Stimulated activated CD8-positive, alpha-beta memory T cell treated with anti-CD3 and anti-CD28 coated beads, Interleukin-7, amount 100 ng/mL, for 4 hours (primary cell): ENCODE measurements at places on chromosomes 5 and 9.

GRCh38 chr9:37788332-37788731, 3.5 kb upstream of the EXOSC3 start:
- no peak for DNase-seq

DNA sequence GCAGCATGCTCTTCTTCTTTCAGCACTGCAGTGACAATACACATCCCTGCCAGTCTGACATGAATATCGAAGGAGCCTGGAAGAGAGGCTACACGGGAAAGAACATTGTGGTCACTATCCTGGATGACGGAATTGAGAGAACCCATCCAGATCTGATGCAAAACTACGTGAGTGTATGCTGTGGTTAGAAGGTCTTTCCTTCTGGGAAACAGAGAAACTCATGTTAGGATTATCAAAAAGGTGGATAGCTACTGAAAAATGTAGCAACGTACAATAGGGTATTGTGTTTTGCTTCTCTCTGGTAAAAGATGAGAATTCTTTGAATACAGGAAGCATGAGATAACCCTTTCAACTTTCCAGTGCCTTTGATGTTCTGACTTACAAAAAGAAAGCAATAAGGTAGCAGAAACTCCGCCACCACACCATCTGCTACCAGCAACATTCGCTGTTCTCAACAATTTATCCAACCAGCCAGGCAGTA, 133.3 kb downstream of the PCSK5 start:
- DNase-seq, result no peak

- DNase-seq, result no peak
Measured at GRCh38 chr9:76905791-76906646, at the start of gene PRUNE2. Gene PRUNE2, minus strand, starts transcription at chr9:76906114. Its CDS starts 151 bp downstream, at chr9:76905963.

- DNase-seq, result no peak
Measured at GRCh38 chr5:179776411-179776938, 17.3 kb upstream of the LTC4S start.

GRCh38 chr5:172104801-172105701, 83.0 kb downstream of the STK10 start:
- DNase-seq, result no peak

DNA sequence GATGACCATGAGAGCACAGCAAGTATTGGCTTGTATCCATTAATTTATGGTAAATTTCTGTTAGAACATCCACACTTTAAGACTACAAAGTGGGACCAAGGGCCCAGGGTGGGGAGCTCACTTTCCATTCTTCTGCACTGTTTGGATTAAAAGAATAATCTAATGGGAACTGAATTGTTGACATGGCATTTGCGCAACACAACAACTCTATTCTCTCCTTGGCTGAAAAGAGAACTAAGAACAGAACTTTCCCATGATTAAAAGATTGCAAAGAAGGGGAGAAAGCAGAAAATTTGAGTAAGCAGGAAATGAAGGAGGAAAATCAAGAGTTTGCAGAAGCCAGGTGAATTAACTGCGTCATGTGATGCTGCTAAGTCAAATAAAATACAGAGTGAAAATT, 143.4 kb downstream of the HINT1 start:
- no peak for DNase-seq

DNA sequence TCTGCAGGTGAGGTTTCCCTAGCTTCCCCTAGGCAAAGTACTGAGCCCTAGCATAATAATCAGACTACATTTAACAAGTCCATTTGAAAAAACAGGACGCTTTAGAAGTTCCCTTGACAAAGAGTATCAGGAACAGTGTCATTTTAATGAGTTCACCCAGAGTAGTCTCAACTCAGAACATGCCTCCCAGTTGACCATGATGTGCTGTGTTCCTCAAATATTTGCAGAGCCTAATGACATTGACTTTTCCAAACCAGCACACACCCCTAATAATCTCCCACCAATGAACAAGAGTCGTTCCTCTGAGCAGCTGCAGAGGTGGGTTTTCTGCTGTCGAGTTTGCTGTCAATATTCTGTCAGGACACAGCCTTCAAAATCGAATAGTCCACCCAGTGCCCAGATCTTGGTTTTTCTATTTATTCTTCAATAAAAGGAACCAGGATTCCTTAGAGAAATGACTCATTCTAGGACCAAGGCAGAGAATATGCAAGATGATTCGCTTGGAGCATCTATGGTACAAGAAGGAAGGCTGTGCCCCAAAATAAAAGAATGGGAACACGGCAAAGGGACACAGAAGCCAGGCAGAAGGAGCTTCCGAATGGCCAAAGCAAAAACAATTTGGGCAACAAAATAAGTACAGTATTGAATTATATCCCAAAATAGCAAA, 57.6 kb downstream of the OTULIN start:
- no peak for DNase-seq

DNA sequence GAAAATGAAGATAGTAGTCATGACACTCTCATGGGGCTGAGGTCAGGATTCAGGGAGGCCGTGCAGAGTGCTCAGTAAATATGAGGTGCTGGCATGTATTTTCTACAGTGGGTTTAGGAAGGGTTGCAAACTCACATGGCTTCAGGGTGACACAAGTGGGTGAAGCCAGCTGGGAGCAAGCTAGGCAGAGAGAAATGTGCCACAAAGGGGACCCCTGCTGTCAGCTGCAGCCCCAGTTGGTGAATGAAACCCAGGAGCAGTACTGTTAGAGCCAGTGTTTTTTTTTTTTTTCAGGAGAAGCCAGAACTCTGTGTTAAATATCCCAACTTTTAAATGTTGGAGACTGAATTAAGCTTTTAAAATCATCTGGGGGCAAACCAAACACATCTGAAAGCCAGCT, 75.3 kb downstream of the INSYN2B start:
- no peak for DNase-seq

DNA sequence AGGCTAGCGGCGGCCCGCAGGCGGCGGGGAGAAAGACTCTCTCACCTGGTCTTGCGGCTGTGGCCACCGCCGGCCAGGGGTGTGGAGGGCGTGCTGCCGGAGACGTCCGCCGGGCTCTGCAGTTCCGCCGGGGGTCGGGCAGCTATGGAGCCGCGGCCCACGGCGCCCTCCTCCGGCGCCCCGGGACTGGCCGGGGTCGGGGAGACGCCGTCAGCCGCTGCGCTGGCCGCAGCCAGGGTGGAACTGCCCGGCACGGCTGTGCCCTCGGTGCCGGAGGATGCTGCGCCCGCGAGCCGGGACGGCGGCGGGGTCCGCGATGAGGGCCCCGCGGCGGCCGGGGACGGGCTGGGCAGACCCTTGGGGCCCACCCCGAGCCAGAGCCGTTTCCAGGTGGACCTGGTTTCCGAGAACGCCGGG, 253 bp downstream of the SLC12A2 start:
- no peak for DNase-seq

DNA sequence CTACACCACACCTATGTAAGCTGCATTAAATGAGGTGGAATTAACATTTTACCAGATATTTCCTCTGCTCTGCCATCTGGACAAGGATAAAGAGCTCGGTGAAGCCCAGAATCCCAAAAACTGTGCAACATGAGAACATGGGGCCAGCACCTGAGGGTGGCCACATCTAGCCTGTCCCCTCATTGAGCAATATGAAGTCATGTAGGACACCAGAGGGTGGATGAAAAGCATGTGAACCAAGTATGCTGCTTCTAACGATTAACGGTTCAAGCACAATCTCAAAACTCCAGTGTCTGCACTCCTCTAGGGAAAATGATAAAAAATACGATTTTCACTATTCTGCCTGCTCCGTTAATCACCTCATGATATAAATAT, 545.8 kb downstream of the EBF1 start:
- no peak for DNase-seq

DNA sequence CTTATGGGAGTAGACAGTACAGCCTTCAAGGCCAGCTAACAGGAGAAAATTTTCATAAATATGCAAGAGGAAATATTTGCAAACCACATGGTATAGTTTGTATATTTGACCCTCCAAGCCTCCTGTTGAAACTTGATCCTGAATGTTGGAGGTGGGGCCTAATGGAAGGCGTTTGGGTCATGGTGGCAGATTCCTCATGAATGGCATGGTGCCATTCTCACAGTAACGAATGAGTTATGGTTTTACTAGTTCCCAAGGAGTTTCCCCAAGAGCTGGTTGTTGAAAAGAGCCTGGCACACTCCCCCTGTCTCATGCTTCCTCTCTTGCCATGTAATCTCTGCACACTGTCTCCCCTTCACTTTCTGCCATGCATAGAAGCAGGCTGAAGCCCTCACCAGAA, 3.3 kb upstream of the PAIP1 start:
- DNase-seq, result no peak

DNA sequence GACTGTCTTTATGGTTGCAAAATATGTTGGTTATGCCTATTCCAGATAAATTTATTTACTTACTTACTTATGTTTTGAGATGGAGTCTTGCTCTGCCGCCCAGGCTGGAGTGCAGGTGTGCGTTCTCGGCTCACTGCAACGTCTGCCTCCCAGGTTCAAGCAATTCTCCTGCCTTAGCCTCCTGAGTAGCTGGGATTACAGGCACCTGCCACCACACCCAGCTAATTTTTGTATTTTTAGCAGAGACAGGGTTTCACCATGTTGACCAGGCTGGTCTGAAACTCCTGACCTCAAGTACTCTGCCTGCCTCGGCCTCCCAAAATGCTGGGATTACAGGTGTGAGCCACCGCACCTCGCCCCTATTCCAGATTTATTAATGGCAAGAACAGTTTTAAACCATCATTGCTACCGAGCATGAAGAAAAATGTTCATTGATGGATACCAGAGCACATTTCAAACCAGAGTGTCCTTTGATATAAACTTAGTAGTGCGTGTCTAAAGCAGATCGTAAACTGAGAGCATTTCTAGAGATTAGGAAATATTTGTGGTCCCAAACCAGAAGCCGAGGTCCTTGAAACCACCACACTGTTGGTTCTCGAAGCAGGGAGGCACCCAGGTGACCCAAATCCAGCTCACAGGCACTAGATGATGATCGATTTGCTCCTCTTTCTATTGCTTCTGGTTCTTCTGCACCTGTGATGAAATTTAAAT, 85.2 kb downstream of the GRAMD2B start:
- no peak for DNase-seq

GRCh38 chr5:50967009-50967562, 300.6 kb downstream of the PARP8 start:
- no peak for DNase-seq

DNA sequence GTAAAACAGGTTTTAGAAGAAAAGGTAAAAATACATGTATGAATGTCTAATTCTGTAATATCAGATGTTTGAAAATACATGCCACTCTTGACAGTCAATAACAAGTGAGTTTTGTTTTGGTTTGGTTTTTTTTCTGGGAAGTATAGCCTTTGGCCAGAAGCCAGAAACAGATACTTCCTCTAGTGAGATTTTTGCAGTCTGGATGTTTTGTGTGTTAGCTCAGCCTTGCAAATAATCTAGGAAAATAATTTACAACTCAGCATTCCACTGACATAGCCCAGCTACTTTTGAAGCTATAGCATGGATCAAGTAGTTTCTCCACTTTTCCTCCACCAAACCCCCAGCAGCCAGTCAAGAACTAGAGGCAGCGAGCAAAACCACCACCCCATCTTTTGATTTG, 56.7 kb downstream of the SLC1A1 start:
- no peak for DNase-seq

GRCh38 chr9:69785757-69786156, 25.9 kb upstream of the PTAR1 start:
- no peak for DNase-seq

- no peak for DNase-seq
Measured at GRCh38 chr5:134020188-134020587, 15.4 kb upstream of the VDAC1 start.

DNA sequence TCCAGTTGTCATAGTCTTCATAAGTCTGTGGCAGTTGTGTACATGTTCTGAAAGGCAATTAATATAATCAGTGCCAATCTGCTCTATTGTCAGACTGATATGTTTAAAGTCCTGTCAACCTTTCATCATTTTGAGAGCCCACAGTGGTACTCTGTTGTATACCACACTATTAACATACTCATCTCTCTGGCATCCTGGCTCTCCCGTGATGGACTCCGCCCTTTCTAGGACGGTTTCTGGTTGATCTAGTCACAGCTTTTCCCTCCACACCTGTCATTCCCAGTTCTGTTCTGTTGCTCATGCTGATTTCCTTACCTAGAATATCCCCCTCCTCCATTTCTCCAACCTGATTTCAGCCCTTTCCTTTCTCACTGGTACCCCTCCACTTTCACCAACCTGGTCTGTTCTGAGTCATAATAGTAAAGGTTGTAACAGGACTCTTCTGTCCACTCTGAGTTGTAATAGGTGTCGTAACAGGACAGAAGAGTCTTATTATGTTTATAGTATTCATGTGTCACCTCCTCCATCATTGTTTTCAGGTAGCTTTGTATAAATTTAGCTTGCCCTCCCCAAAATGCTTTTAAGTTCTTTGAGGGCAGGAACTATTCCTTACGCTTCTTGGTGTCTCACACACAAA, 4.1 kb downstream of the PTCD2 start:
- DNase-seq, result no peak

DNA sequence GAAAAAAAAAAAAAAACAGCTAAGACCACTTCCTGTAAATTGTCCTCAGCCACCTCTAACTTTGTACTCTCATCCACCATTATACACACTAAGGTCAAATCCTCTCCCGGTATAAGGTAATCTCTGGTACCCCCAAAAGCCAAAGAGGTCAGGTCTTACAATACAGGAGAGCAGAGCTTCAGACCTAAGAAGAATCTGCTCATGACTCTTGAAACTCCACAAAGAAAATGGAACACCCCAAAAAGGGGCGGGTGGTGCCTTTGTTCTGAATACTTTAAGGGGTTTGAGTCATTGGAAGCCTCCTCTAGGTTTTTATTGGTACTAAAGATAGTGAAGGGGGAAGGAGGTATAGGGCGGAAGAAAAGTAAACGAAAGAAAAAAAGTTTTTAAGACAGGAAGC, 69.8 kb downstream of the COL15A1 start:
- DNase-seq, result no peak

DNA sequence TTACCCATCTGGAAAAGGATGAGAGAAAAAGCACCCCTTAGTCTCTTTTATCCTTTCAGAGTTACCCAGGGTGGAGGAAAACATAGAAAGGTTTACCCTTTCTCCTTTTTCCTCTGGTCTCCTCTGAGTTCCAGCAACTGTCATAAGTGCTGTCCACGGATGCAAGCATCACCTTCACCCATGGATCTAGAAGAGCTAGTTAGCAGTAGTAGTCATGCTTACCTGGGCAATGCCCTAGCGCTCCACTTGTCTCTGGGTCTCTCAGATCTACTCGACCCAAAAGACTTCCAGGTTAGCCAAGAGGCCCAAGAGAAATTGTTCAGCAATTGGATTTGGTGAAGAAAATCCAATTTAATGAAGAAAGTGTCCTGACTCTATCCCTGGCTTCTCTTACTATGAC, 656.2 kb upstream of the PTPRD start:
- no peak for DNase-seq

DNA sequence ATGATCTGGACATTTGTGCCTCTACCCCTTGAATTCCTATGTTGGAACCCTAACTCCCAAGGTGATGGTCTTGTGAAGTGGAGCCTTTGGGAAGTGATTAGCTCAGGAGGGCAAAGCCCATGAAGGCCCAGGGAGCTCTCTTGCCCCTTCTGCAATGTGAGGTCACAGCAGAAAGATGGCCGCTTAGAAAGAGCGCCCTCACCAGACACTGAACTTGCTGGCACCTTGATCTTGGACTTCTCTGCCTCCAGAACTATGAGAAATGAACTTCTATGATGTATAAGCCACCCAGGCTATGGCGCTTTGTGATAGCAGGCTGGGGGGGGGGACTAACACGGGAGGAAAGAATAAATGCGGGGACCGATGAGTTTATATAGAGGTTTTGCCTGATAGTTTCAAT, 45.3 kb downstream of the AGXT2 start:
- no peak for DNase-seq
